ENCODE measurements at places on chromosomes 4 and X. TPM values are rescaled to one million over a fixed set of nuclear protein-coding genes. Genes with fewer than 3 reads are reported as not detected.

DNA sequence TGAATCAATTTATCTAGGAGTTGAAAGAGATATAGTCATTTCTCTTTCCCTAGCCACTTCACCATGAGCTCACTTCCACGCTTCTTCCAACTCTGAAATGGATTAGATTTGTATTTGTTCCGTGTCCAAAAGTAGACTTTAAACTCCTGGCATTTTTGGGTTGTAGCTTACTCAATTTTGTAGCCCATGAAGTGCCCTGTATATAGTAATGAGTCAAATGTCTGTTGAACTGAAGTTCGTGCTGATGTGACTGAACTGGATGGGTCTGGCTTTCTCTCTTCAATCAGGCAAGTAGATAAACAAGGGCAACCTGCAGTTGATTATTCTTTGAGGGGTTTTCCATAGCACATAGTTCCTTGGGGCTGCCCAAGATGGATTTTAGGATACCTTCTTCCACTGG is 450.6 kb downstream of the SH2D1A start:
- H3K4me3 ChIP-seq = no peak overlapping the region
- H3K4me1 ChIP-seq = no peaks in the 10 kb centered on the region
- no peaks in the 10 kb centered on the region for H3K27me3 ChIP-seq
- H3K36me3 ChIP-seq = no peaks in the 10 kb centered on the region
- H3K27ac ChIP-seq = no peak overlapping the region
- no peak for DNase-seq

ASB9 gene
- total RNA-seq = 0.97 TPM

GYG2 gene
- total RNA-seq = 3.2 TPM

DNA sequence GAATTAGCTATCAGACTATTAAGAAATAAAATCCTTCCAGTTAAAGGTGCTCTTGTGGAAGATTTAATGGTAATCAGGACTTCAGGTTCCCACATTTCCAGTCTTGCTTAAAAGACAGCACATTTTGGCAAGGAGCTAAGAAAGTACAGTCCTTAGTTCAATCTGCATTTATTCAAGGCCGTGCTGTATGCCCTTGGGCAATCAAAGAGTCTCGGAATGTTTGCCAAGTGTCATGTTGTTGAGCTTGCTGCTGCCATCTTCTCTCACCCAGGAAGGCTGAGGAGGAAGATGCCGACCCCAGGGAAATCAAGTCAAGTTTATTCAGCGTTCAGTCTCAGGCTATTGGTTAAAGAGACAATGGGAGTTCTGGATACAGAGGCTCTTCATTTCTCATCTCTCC is 388.1 kb upstream of the IGFBP7 start:
- no peaks in the 10 kb centered on the region for H3K4me1 ChIP-seq
- H3K36me3 ChIP-seq = no peaks in the 10 kb centered on the region
- no peak overlapping the region for H3K27ac ChIP-seq
- DNase-seq = no peak

- no peak for DNase-seq
- H3K27ac ChIP-seq = no peak overlapping the region
- H3K36me3 ChIP-seq = no peaks in the 10 kb centered on the region
- no peak overlapping the region for H3K4me3 ChIP-seq
- no peaks in the 10 kb centered on the region for H3K27me3 ChIP-seq
These were observed 405.3 kb upstream of the EDA2R start for GRCh38 chrX:67044029-67044653.

PLAC8 gene
- total RNA-seq = 2.4 TPM

GRCh38 chr4:56674984-56675383 is 6.1 kb downstream of the HOPX start:
- no peaks in the 10 kb centered on the region for H3K4me1 ChIP-seq
- no peaks in the 10 kb centered on the region for H3K36me3 ChIP-seq
- no peaks in the 10 kb centered on the region for H3K27me3 ChIP-seq
- H3K27ac ChIP-seq = no peak overlapping the region
- no peak for DNase-seq

GRCh38 chr4:113904877-113905276 is 74.6 kb downstream of the ARSJ start:
- no peaks in the 10 kb centered on the region for H3K27me3 ChIP-seq
- DNase-seq = no peak

DNA sequence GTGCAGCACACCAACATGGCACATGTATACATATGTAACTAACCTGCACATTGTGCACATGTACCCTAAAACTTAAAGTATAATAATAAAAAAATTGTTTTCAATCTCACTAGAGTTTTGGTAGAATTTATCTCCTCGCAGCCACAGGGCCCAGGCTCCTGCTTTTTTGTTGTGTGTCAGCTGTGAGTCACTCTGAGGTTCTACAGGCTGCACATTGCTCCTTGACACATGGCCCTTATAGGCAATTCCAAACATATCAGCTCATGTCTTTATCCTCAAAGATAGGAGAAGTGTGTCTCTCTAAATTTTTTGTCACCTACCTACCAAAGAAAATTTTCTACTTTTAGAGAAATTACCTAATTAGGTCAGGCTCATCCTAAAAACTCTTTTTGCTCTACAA is 252.1 kb upstream of the ADGRL3 start:
- no peaks in the 10 kb centered on the region for H3K36me3 ChIP-seq
- H3K27ac ChIP-seq = no peak overlapping the region
- H3K4me1 ChIP-seq = no peaks in the 10 kb centered on the region
- H3K4me3 ChIP-seq = no peak overlapping the region

- H3K27ac ChIP-seq = no peak overlapping the region
- H3K27me3 ChIP-seq = no peaks in the 10 kb centered on the region
- H3K36me3 ChIP-seq = no peaks in the 10 kb centered on the region
- no peaks in the 10 kb centered on the region for H3K4me1 ChIP-seq
- DNase-seq = no peak
These were observed 187.8 kb downstream of the TEX11 start for GRCh38 chrX:70720721-70721120.

FABP2 gene
- not detected for total RNA-seq

DNA sequence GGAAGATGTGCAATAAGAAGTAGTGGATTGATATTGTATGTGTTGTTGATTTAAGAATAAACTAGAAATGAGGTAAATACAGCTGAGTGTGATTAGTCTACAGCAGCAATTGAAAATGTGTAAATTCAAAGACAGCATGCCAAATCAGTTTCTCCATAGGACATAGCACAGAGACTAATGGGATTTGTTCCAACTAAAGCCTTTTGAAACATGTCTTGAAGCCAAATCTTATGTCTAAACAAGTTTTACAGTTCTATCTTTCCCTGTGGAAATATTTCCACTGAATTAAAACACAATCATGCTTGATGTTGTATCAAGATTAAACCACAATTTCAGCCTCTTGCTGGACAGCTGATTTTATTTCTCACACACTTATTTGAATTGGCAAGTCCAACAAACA is 497.4 kb upstream of the FAM47C start:
- no peak for DNase-seq
- no peak overlapping the region for H3K4me3 ChIP-seq
- no peaks in the 10 kb centered on the region for H3K4me1 ChIP-seq
- H3K36me3 ChIP-seq = no peaks in the 10 kb centered on the region
- H3K27ac ChIP-seq = no peak overlapping the region

- no peaks in the 10 kb centered on the region for H3K27me3 ChIP-seq
- no peak for DNase-seq
- H3K36me3 ChIP-seq = no peaks in the 10 kb centered on the region
- H3K27ac ChIP-seq = no peak overlapping the region
- peaks cover 3% of the 10 kb centered on the region for H3K4me1 ChIP-seq
- H3K4me3 ChIP-seq = no peak overlapping the region
These were observed 374.8 kb downstream of the PDGFC start for GRCh38 chr4:156596706-156597329.

GRCh38 chr4:74671080-74671698 is 123.1 kb downstream of the BTC start:
- no peaks in the 10 kb centered on the region for H3K27me3 ChIP-seq
- H3K36me3 ChIP-seq = no peaks in the 10 kb centered on the region
- H3K4me1 ChIP-seq = no peaks in the 10 kb centered on the region
- H3K27ac ChIP-seq = no peak overlapping the region
- no peak overlapping the region for H3K4me3 ChIP-seq
- DNase-seq = no peak

DNA sequence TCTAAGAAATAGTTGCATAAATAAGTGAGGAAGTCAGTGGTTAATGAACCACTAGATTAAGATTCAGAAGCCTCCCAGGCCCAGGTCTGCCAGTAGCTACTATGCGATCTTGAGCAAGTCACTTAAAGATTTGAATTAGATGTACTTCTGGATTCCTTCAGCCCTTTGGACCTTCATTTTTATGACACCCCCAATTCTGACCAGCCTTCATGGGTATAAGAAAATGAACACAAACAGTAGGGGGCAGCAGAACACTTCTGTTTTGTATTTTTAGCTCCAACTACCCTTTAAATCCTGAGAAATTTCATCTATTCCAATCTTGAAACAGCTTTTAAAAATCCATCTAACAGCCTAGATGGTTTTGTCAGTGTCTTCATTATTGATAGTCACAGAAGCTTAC is 19.0 kb downstream of the TMEM47 start:
- H3K27ac ChIP-seq = no peak overlapping the region
- H3K4me1 ChIP-seq = no peaks in the 10 kb centered on the region
- H3K4me3 ChIP-seq = no peak overlapping the region
- H3K36me3 ChIP-seq = no peaks in the 10 kb centered on the region

DNA sequence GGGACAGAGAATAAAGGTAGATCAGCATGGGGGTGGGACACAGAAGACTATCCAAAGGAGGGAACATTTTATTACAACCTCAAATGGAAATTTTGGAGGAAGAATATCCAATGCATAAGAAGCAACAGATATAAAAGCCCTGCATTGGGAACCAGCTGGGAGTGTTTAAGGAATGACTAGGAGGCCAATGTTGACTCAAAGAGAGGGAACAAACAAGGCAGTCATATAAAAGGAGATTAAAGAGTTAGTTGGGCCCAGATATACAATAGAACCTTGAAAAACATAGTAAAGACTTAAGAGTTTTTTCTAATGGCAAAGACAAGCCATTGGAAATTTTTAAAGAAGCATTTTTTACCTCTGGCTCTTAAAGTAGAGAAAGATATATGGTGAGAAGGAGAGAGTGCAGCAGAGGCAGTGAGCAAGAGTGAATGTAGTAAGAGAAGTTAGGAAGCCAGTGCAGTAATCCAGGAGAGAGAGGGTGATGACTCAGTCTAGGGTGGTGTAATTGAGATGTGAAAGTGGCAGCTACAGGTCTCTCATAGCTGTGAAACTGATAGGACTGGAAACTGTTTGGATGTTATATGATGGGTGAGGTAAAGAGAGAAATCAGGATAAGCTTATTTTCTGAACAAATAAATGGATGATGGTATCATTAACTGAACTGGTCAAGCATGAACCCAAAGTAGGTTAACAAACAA is 182.2 kb upstream of the ATOH1 start:
- no peaks in the 10 kb centered on the region for H3K36me3 ChIP-seq
- H3K27me3 ChIP-seq = no peaks in the 10 kb centered on the region
- no peak for DNase-seq
- no peak overlapping the region for H3K4me3 ChIP-seq
- no peaks in the 10 kb centered on the region for H3K4me1 ChIP-seq
- no peak overlapping the region for H3K27ac ChIP-seq

DNA sequence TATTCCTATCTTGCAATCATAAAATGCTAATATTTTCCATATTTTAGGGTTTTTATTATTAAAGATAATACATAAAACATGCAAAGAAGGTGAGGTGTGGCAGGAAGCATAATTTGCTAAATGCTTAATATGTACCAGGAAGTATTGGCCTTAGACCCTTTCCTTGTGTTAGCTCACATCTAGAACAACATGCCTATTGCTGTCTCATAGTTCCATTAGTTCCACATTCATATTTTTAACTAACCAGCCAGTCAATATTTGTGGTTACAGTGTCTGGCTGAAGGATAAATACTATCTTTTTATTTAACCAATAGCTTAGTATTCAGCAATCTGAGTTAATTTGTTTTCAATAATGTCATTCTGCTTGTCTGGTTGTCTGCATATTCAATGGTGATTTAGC is 432.6 kb downstream of the INPP4B start:
- H3K36me3 ChIP-seq = no peaks in the 10 kb centered on the region
- no peak overlapping the region for H3K4me3 ChIP-seq
- no peaks in the 10 kb centered on the region for H3K4me1 ChIP-seq
- no peak for DNase-seq
- no peaks in the 10 kb centered on the region for H3K27me3 ChIP-seq
- no peak overlapping the region for H3K27ac ChIP-seq

DNA sequence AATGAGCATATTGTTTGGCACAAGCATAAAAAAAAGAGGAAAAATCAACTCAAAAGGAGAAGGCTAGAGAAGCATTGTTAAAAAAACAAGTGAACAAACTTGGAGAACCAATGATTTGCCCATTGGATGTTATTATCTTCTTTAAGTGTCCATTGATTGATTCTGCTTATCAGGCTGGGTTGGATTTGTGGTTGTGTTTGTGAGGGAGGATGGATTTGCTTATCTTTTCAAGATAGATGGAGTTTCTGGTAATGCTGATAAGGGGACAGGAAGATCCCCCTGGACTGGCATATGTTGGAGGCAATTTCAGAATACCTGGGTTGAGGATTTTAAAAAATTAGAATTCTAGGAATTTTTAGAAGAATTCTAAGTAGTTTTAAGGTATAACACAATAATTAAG is 41.8 kb upstream of the TMEM192 start:
- no peaks in the 10 kb centered on the region for H3K27me3 ChIP-seq
- H3K4me3 ChIP-seq = no peak overlapping the region
- DNase-seq = no peak
- H3K27ac ChIP-seq = no peak overlapping the region

DNA sequence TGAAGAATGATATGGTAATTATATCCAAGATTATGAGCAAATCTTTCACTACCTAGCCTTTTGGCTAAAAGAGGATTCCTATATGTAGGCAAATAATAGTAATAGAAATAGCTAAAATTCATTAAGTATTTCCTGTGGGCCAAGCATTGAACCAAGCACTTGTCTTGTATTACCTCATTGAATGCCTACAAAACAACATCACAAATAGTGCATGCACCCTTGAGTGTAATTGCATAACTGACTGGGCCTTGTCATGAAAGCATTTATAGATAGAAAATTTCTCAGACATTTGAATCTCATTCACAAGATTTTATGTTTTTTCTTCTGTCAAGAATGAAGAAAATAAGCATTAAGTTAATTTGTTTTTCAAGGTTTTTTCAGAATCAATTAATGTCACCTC is 3.9 kb upstream of the HPGDS start:
- H3K27me3 ChIP-seq = no peaks in the 10 kb centered on the region
- no peaks in the 10 kb centered on the region for H3K36me3 ChIP-seq
- H3K4me1 ChIP-seq = no peaks in the 10 kb centered on the region
- no peak overlapping the region for H3K27ac ChIP-seq

DRD5 gene
- total RNA-seq = not detected

IL1RAPL1 gene
- 1.3 TPM for total RNA-seq

GRCh38 chr4:184662236-184662635 is 12.7 kb downstream of the PRIMPOL start:
- H3K27ac ChIP-seq = no peak overlapping the region
- no peak overlapping the region for H3K4me3 ChIP-seq
- no peaks in the 10 kb centered on the region for H3K36me3 ChIP-seq
- no peaks in the 10 kb centered on the region for H3K4me1 ChIP-seq
- DNase-seq = no peak
- no peaks in the 10 kb centered on the region for H3K27me3 ChIP-seq

MAGEB17 gene
- total RNA-seq = 0.17 TPM

MAGEA8 gene
- not detected for total RNA-seq

- H3K4me1 ChIP-seq = no peaks in the 10 kb centered on the region
- H3K4me3 ChIP-seq = no peak overlapping the region
- DNase-seq = no peak
- no peaks in the 10 kb centered on the region for H3K27me3 ChIP-seq
These were observed 6.6 kb downstream of the ARL9 start for GRCh38 chr4:56512166-56512565.

- H3K27ac ChIP-seq = no peak overlapping the region
- no peaks in the 10 kb centered on the region for H3K27me3 ChIP-seq
- no peaks in the 10 kb centered on the region for H3K36me3 ChIP-seq
- H3K4me3 ChIP-seq = no peak overlapping the region
These were observed 82.4 kb upstream of the CLCN4 start for GRCh38 chrX:10074241-10074941.

All from ovary (tissue), 10 donors.